ENCODE measurements at places on chromosomes 1 and 21. TPM values are rescaled to one million over a fixed set of nuclear protein-coding genes. Genes with fewer than 3 reads are reported as not detected.

LCE1A gene
- not detected for total RNA-seq

HENMT1 gene
- 3.7 TPM for total RNA-seq

SPRR2B gene
- total RNA-seq: not detected

LCE1D gene
- not detected for total RNA-seq

ARTN gene
- not detected for total RNA-seq

LCE6A gene
- total RNA-seq: not detected

S100A7A gene
- total RNA-seq: not detected

MIS18A gene
- 2.8 TPM for total RNA-seq

ARHGEF10L gene
- 10.7 TPM for total RNA-seq

TOMM40L gene
- total RNA-seq: 2.5 TPM

MYBPH gene
- 0.93 TPM for total RNA-seq

LYPD8 gene
- not detected for total RNA-seq

GPR37L1 gene
- not detected for total RNA-seq

SNAPIN gene
- 71.2 TPM for total RNA-seq

TACSTD2 gene
- not detected for total RNA-seq

TSSK3 gene
- not detected for total RNA-seq

SPATA21 gene
- not detected for total RNA-seq

ZBTB21 gene
- total RNA-seq: 5.0 TPM

RXRG gene
- not detected for total RNA-seq

ORC1 gene
- total RNA-seq: 0.35 TPM

HMGCS2 gene
- not detected for total RNA-seq

HTR6 gene
- total RNA-seq: not detected

SDE2 gene
- total RNA-seq: 7.1 TPM

TAS1R1 gene
- total RNA-seq: 0.17 TPM

ZNF683 gene
- total RNA-seq: not detected
